ENCODE measurements at places on chromosomes 3 and 15.
A peak's percentile ranks its signal among the peaks of the same experiment; 100 is the strongest.

- DNase-seq = no peak
Measured at GRCh38 chr3:141894524-141895176, 18.2 kb downstream of the ATP1B3 start.

GRCh38 chr3:50515565-50516439 is 12.4 kb upstream of the CACNA2D2 start:
- DNase-seq = peak; percentile 44

DNA sequence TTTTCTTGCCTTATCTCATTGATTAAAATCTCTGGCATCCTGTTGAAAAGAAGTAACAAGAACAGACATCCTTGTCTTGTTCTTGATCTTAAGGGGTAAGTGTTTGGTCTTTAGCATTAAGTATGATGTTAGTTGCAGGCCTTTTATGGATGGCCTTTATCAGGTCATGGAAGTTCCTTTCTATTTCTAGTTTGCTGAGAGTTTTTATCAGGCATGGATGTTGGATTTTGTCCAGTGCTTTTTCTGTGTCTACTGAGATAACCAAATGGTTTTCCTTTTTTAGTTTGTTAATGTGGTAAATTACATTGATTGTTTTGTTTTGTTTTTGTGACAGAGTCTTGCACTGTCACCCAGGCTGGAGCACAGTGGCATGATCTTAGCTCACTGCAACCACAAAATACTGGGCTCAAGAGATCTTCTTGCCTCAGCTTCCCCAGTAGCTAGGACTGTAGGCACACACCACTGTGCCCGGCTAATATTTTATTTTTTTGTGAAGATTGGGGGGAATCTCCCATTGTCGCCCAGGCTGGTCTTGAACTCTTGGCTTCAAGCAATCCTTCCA is 26.3 kb downstream of the MRAS start:
- DNase-seq = no peak

- no peak for DNase-seq
Measured at GRCh38 chr3:124318014-124318413, 326.1 kb upstream of the ROPN1 start.

GRCh38 chr15:89345248-89345647 is 10.6 kb upstream of the POLG start:
- DNase-seq = no peak

- peak; percentile 43 for DNase-seq
Measured at GRCh38 chr3:107431246-107432012, 54.2 kb downstream of the CCDC54 start.

DNA sequence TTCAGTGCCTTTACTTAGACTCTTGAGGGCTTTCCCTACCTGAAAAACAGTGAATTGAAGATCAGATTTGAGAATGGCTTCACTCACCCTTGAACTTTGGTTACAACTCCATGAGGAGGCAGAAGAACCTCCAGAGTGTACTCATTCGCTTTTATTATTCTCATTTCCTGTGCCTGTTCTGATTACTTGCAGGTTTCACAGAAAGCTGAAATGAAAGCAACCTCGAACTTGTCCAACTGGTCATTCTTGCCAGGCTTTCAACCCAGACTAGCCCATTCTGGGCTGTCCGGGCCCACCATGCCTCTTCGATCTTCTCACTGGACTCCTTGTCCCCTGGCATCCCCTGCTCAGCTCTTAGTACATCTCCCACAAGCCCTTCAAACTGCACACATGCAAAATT is 20.2 kb upstream of the THUMPD3 start:
- no peak for DNase-seq

DNA sequence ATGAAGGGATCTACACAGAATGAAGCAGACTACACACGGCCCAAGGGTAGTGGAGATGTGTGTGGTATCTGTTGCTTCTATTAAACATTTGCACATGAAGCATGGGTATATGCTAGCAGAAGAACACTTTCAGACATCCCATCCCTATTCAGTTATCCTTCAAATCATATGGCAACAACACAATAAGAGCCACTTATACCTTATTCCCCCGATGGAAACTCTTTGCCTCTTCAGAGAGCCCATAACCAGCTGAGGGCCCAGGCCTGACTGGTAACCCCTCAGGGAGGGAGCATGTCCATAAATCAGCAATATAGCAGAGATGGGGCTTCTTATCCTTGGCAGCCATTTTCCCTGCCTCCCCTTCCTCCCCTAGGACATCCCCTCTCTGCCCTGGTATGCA is 210.6 kb downstream of the FHIT start:
- no peak for DNase-seq

DNA sequence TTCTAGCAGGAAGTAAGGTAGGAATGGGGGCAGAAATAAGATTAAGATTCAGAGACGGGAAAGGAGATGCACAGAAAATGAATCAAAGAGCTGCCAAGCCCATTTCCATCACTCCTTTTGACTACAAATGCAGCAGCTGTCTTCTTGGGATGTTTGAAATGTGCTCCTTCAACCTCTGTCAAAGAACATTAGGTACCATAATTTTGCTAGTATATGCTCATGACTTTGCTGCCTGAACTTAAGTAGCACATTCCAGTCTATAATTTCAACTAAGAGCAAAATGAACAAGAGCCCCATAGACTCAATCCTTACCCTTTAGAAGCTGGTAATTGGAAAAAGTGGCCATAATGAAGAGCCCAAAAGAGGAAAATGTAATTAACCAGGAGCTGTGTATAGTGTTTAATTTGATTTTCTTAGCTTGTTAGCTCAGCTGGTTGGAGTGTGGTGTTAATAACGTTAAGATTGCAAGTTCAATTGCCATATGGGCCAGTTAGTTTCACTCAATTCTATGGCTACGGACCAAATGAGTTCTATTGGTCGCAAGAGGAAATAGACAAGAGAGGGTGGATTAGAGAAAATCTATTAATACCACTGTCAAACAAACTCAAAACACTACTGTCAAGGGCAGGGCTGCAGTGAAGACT is 349.9 kb downstream of the ZBBX start:
- no peak for DNase-seq

GRCh38 chr3:101896083-101896757 is 46.9 kb downstream of the NFKBIZ start:
- DNase-seq = no peak

DNA sequence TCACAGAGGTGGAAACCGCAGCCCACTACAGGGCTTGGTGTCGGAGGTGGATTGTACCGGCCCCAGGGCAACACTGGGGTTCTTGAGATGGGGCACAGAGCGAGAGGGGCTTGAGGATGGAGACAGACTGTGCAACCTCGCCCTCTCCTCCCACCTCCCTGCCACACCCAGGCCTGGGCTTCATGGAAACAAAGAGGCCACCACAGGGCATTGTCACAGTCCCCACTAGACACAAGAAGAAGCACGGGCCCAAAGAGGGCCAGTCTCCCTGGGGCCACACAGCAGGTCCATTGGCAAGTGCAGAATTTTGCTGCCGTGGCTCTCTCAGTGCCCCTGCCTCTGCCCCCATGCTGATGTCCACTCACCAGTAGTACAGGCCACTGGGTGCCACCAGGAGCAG is 4.1 kb upstream of the CALML4 start:
- DNase-seq = no peak

- peak; percentile 74 for DNase-seq
Measured at GRCh38 chr15:73325191-73325861, 43.4 kb downstream of the HCN4 start.

DNA sequence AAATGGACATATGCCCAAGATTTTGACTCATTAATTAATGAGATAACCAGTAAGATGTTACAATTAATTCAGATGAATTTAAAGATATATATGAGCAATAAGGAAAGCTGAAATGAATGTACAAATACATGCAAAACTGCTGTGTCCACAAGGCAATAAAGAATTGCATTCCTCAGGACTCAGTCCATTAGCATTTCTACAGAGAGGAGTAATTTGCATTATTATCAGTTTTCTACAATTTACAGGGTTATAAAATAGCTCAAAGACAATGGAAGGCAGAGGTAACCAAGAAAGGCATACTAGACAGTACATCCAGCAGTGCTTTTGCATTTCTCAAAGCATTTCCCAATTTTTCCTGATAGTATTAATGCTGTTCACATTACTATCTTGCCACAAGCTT is 377.1 kb upstream of the GOLIM4 start:
- DNase-seq = no peak

DNA sequence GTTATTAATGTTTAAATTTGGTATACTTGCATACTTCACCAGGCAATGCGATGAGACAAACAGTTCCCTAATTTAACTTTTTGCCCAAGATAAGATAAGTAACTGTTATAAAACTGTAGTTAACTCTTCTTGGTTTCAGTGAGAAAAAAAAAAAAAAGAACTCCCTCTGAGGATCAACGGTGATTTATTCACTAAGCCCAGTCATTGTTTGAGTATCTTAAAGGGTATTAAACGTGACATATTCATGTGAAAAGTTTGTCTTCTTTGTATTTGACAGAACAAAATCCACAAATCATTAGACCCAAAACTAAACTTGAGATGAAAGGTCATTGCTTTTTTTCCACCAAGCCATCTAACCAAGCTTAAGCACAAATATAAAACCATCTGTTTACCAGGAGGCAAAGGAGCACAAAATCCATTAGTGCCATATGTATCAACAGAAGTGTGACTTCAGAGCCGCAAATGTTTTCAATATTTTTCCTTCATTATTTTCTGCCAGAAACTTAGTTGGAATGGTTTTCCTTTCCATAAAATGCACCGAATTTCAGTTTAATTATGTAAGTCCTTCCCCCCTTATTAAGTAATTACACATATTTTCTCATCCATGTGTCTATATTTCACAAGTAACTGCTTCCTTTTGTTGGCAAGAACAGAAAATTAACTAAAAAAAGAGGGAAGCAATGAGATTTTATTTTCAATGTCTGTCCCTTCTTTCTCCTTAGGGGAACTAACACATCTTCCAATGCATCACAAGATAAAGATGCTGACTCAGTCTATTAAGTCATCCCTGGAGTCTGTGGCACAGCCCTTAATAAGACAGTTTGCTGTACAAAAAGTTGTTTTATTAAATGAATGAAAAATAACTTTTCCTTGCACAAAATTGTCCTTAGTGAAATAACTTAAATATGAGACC is 92.2 kb upstream of the RAP2B start:
- no peak for DNase-seq

DNA sequence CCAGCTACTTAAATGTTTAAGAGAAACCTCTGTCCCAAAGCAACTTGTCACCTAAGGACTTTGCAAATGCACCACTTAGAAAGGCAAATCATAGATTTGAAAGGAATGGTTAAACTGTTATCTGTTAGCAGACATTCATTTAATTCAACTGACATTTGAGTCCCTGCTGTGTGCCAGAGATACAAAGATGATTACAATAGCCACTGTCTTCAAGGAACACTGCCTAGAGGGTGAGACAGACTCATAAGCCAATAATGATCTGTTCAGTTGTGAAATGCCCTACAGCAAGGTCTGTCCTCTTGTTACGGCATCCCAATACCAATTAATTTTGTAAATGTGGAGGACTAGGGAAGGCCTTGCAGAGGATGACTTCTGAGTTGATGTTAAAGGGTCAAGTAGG is 113.1 kb downstream of the ATG7 start:
- no peak for DNase-seq

DNA sequence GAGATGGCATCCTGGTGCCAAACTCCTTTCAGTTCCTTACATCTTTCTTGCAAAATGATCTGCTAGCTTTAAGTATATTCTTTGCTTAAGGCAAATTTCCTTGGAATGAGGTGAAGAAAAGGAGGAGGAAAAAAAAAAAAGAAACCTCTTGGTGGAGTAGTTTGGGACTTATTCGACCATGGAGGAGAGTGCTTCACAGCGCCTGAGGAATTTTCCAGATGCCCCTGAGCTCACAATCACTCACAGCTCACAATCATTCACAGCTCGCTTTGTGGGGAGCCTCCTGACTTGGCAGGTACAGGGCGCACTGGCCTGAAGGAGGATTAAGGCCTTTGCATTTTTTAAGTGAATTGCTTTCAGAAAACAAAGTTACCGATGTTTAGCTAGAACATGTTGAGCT is 53.9 kb downstream of the BOC start:
- DNase-seq = no peak

DNA sequence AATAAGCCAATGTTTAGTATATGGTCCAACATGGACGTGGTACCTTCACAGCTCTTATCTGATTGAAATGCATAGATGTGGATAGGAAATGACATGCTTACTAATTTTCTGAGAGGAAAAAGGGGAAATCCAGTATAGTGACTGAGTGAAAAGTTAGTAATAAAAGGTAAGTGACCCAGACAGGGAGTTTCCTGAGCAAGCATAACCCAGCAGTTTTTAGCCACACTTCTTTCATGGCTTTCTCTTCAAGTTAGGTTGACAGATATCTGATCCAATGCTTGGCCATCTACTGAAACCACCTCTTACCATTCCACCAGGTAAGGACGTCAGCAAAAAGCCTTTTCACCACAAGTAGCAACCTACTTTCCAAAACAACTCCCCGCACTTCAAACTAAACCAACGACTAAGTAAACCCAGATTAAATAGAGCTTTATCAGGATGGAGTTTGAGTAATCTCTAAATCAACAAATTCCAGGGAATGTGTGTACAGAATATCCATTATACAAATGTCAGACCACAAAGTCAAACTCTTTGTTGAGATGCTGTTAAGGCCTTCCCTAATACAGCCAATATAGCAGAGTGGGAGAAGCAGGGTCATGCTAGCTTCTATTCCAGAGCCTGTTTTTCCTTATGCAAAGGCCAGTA is 329.7 kb downstream of the RORA start:
- peak; percentile 57 for DNase-seq

GRCh38 chr15:31100738-31101137 is 787 bp downstream of the TRPM1 start:
- no peak for DNase-seq

GRCh38 chr15:26294059-26294689 is 431.0 kb upstream of the ATP10A start:
- DNase-seq = no peak

- no peak for DNase-seq
Measured at GRCh38 chr3:150876611-150877265, 28.5 kb downstream of the MINDY4B start.

DNA sequence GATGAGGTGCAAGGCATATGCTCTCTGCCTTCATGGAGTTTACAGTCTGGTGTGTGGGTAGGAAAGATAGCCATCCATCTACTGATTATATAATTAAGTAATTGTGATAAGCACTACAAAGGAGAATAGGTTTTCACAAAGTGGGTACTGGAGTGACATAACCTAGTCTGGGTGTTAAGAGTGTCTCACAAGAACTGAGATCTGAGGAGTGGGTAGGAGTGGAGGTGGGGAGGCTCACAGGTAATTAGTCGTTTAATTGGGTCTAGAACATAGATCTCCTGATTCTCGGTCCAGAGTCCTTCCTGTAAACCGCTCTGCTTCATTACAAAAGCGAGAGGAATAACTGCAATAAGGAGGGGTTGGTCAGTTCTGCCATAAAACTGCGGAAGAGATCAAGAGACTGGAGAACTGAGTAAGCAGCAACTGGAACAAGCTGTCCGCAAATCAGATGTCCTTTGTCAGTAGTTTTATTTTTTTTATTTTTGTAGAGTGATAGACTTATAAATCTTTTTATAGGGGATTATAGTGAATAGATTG is 2.2 kb downstream of the NEO1 start:
- DNase-seq = no peak

Measured in SHP77 treated with DMSO at 0.1 percent for 48 hours (cell line).